ENCODE measurements at places on chromosomes 12 and 14. TPM values are rescaled to one million over a fixed set of nuclear protein-coding genes. Genes with fewer than 3 reads are reported as not detected.

ZNF10 gene
- 1.2 TPM for total RNA-seq

ITGB7 gene
- total RNA-seq, result 2.2 TPM

CTSG gene
- not detected for total RNA-seq

MGAT4C gene
- 0.90 TPM for total RNA-seq

CCDC184 gene
- 0.82 TPM for total RNA-seq

CACNA2D4 gene
- total RNA-seq, result 0.29 TPM

PLEKHD1 gene
- 0.05 TPM for total RNA-seq

PRH2 gene
- 0.91 TPM for total RNA-seq

ITGA7 gene
- 6.9 TPM for total RNA-seq

FAM90A1 gene
- total RNA-seq, result 0.61 TPM

SAMD15 gene
- total RNA-seq, result 2.6 TPM

NRXN3 gene
- 0.21 TPM for total RNA-seq

RNASE3 gene
- not detected for total RNA-seq

Data from A375 (cell line).